SJCRH30 (cell line): ENCODE measurements at places on chromosomes 11 and 22. TPM values are rescaled to one million over a fixed set of nuclear protein-coding genes. Genes with fewer than 3 reads are reported as not detected.
A peak's percentile ranks its signal among the peaks of the same experiment; 100 is the strongest.

Gene SMIM35
- total RNA-seq, result not detected in 2 replicates

- H3K36me3 ChIP-seq, result no peaks in the 10 kb centered on the region
- no peaks in the 10 kb centered on the region for H3K27me3 ChIP-seq
- no peak overlapping the region for H3K4me3 ChIP-seq
- DNase-seq, result peak; percentile 38
- no peak overlapping the region for H3K27ac ChIP-seq
- peaks cover 14% of the 10 kb centered on the region for H3K4me1 ChIP-seq
Observed at GRCh38 chr11:12585861-12586260, 88.4 kb upstream of the TEAD1 start.

GRCh38 chr11:47971501-47971900 is 8.9 kb upstream of the PTPRJ start:
- DNase-seq, result no peak
- no peaks in the 10 kb centered on the region for H3K4me1 ChIP-seq
- no peak overlapping the region for H3K4me3 ChIP-seq
- no peaks in the 10 kb centered on the region for H3K27me3 ChIP-seq
- no peak overlapping the region for H3K27ac ChIP-seq

DNA sequence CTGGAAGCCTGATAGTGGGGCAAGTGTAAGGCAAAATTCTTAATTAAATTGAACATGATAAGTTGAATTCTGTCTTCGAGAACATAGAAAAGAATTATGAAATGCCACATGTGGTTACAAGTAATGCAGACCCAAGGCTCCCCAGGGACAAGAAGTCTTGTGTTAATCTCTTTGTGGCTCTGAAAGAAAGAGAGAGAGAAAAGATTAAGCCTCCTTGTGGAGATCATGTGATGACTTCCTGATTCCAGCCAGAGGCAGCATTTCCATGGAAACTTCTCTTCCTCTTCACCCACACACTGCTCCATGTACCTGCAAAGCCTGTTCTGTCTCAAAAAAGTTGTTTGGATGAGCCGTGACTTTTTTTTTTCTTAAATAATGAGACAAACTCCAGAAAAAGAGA is 1.9 kb upstream of the TYR start:
- no peak overlapping the region for H3K27ac ChIP-seq
- no peaks in the 10 kb centered on the region for H3K4me1 ChIP-seq
- H3K36me3 ChIP-seq, result no peaks in the 10 kb centered on the region
- H3K4me3 ChIP-seq, result no peak overlapping the region

DNA sequence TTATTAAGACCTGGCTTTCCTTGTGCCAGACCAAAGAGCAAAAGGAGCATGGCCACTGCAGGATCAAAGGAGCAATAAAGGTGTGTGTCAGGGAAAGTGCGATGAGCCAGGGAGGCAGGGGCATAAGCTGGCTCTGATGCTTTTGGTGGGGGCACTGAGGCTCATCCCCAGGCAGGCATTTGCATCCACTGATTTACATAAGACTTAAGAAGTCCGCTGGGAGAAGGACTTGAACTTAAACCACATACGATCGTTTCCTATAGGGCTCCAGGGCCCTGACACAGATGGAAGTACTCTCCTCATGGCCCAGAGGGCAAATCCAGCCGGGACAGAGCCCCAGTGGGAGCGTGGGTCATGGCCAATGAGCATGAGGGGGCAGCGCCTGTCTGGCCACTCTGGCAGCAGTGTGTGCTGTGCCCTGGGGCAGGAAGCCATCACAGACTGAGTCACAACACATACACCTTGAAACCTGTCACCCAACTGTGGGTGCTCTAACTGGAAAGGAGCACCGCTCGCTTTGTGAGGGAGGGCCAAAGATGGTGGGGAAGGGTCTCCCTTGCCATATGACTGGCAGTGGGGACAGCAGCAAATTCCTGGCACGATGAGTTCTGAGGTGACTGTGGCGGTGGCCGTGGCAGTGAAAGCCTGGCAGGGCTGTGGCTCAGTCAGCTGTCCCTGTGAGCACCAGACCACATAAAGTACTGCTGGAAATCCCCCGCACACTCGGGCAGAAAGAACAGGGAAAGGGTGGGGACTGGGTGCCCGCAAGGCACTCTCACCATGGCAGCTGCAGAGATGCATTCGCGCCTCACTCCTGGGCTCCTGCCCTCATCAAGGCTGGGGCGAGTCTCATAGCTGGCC is 79.4 kb upstream of the LMO1 start:
- H3K27ac ChIP-seq, result no peak overlapping the region
- H3K4me3 ChIP-seq, result no peak overlapping the region
- peaks cover 4% of the 10 kb centered on the region; the same call in 1 of the 2 replicates for H3K4me1 ChIP-seq
- no peaks in the 10 kb centered on the region for H3K27me3 ChIP-seq
- H3K36me3 ChIP-seq, result no peaks in the 10 kb centered on the region

DNA sequence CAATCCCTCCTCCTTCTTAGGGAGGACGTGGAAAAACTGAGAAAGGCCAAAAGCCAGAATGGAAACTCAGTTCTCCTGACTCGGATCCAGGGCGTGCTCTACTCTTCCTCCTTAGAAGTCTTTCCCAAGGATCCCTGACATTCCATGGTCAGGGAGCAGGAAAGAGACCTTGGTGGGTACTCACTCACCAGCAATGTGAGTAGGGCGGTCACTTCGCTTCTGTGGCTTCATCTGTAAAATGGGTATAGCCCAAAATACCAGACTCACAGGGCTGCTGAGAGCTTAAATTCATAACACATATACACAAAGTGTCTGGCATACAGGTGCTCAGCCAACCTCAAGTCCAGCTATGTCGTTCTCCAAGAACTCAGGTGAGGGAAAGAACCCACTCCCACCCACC is 629 bp upstream of the KCTD17 start:
- DNase-seq, result no peak
- H3K4me3 ChIP-seq, result no peak overlapping the region
- peaks cover 9% of the 10 kb centered on the region; the same call in 1 of the 2 replicates for H3K4me1 ChIP-seq
- H3K36me3 ChIP-seq, result no peaks in the 10 kb centered on the region
- H3K27me3 ChIP-seq, result no peaks in the 10 kb centered on the region; the same call in 1 of the 2 replicates
- H3K27ac ChIP-seq, result no peak overlapping the region

DNA sequence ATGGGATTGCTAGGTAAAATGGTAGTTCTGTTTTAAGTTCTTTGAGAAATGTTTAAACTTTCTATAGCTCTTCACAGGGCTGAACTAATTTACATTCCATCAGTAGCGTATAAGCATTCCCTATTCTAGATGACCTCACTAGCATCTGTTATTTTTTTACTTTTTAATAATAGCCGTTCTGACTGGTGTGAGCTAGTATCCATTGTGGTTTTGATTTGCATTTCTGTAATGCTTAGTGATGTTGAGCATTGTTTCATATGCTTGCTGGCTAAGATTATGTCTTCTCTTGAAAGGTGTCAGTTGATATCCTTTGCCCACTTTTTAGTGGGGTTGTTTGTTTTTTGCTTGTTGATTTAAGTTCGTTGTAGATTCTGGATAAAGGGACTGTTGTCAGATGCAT is 35.9 kb downstream of the MMP27 start:
- H3K4me1 ChIP-seq, result no peaks in the 10 kb centered on the region
- no peak overlapping the region for H3K4me3 ChIP-seq
- DNase-seq, result no peak
- H3K27me3 ChIP-seq, result no peaks in the 10 kb centered on the region; the same call in 1 of the 2 replicates

- no peaks in the 10 kb centered on the region for H3K27me3 ChIP-seq
- H3K4me1 ChIP-seq, result no peaks in the 10 kb centered on the region
- no peaks in the 10 kb centered on the region for H3K36me3 ChIP-seq
- DNase-seq, result no peak
- H3K4me3 ChIP-seq, result no peak overlapping the region
Observed at GRCh38 chr11:73429121-73429750, 53.0 kb downstream of the RELT start.

DNA sequence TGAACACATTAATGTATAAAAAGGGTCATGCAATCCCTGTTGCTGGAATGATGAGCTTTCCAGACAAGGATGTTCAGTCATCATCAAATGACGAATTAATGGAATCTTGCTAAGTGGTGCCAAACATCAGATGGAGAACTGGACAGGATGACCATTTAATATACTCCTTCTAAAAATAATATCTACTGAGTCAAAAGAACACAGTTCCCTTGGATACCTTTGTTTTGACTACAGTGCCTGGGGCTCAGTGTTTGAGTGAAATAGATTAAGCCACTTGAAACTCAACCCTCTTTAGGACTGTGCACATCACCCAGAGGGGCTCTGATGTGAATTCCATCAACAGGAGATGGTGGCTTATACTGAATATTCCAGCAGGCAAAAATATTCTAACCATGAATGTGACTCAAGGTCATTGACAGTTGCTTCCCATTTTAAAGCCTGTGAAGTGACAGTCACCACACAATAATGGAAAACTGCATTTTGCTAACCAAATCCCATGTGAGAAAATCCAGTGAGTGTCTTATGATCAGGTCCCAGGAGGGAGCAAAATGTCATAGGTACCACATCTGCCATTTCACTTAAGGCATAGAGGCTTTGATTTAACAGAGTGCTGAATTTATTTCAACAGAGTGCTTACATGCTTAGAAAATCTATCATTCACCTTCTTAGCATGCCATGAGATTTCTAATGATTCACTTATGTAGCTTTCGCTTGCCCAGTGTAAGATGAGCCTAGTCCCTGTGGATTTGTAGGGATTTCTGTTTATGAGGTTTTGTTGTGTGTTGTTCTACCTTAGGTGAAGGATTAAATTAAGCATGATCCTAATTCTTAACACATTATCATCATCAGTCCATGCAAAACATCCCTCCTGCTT is 41.3 kb upstream of the SLN start:
- H3K36me3 ChIP-seq, result no peaks in the 10 kb centered on the region
- no peak overlapping the region for H3K27ac ChIP-seq
- H3K4me1 ChIP-seq, result no peaks in the 10 kb centered on the region
- DNase-seq, result no peak
- H3K4me3 ChIP-seq, result no peak overlapping the region

DNA sequence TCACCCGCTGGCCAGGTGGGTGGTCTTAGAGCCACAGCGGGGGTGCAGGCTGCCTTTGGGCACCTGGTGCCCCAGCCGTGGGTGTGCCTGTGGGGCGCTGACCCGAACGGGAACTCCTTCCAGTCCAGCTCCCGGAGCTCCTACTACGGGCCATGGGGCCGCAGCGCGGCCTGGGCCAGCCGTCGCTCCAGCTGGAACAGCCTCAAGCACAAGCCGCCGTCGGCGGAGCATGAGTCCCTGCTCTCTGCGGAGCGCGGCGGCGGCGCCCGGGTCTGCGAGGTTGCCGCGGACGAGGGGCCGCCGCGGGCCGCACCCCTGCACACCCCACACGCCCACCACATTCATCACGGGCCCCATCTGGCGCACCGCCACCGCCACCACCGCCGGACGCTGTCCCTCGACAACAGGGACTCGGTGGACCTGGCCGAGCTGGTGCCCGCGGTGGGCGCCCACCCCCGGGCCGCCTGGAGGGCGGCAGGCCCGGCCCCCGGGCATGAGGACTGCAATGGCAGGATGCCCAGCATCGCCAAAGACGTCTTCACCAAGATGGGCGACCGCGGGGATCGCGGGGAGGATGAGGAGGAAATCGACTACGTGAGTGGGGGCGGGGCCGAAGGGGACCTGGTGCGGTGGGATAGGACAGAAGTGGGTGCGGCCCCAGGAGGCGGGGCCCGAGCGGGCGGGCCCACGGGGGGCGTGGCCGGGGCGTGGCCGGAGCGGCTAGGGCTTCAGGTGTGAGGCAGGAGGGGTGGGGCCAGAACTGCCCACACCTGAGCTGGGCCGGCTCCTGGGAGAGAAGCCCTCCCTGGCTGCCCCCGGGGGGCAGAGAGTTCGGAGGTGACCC is 91.5 kb downstream of the CACNA1I start:
- DNase-seq, result no peak
- no peak overlapping the region for H3K27ac ChIP-seq
- no peaks in the 10 kb centered on the region for H3K36me3 ChIP-seq
